Fibroblast of villous mesenchyme (primary cell): ENCODE measurements at places on chromosomes 1 and 21. TPM values are rescaled to one million over a fixed set of nuclear protein-coding genes. Genes with fewer than 3 reads are reported as not detected.

The THEM5 gene
- not detected in 2 replicates for total RNA-seq

DNA sequence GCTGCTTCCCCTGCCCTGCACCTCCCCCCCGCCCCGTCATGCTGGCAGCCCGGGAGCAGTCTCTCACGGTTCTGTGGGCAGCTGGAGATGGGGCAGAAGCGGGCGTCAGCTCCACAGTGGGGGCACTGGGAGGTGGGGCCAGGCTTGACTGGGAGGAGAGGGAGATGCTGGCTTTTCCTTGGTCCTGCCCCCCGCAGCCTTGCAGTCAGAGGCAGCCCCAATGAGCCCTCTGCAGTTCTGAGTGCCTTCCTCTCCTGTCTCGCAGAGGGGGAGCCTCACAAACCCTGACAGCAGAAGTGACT is 21.7 kb downstream of the ARHGEF10L start:
- DNase-seq = no peak

The STUM gene
- under 0.01 TPM in 1 of 2 replicates, not detected in the other for total RNA-seq

The ZSWIM5 gene
- total RNA-seq = 0.43 and 2.3 TPM in 2 replicates

The AJAP1 gene
- under 0.01 and 0.64 TPM in 2 replicates for total RNA-seq

The KPNA6 gene
- 61.8 and 96.7 TPM in 2 replicates for total RNA-seq

The NFASC gene
- 1.7 and 1.9 TPM in 2 replicates for total RNA-seq

GRCh38 chr1:85179522-85179921 is 21.3 kb downstream of the SYDE2 start:
- DNase-seq = no peak

DNA sequence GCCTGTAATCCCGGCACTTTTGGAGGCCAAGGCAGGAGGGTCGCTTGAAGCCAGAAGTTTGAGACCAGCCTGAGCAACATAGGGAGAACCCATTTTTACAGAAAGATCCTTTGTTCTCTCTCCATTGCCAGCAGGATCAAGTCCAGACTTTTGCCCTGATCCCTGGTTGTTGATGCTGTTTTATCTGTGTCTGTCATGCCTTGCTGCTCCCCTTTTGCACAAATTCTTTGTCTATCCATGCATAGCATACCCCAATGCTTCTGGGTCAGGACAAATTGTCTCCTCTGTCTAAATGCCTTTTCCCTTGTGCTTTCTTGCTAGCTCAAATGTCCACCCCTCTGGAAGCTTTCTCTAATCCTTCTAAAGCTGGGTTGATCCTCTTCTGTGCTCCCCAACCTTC is 25.3 kb upstream of the FAAH start:
- DNase-seq = no peak

DNA sequence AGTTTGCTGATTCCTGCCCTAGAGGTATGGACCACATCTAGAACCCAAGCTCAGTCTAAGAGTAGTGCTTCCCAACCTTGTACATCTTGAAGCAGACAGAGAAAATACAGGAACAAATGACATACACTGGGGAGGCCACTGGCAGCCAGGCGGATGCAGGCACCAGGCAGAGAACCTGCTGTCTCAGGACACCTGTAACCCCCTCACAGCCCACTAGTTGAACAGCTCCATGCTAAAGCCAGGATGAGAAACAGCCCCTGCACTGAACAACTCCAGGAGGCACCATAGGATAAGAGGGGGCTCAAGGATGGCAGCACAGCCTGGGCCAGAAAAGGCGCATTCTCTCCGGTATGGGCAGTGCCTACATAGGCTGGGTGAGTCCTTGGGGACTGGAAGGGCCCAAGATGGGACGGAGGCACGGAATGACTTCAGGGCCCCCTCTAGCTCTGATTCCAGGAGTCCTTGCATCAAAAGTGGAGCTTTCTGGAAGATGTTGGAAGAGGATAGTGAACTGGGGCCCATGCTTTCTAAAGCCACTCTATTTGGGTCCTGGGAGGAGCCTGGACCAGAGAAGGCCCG is 16.0 kb downstream of the MEF2D start:
- DNase-seq = no peak

- DNase-seq = no peak
Measured at GRCh38 chr21:31576428-31576827, 83.1 kb upstream of the SOD1 start.

DNA sequence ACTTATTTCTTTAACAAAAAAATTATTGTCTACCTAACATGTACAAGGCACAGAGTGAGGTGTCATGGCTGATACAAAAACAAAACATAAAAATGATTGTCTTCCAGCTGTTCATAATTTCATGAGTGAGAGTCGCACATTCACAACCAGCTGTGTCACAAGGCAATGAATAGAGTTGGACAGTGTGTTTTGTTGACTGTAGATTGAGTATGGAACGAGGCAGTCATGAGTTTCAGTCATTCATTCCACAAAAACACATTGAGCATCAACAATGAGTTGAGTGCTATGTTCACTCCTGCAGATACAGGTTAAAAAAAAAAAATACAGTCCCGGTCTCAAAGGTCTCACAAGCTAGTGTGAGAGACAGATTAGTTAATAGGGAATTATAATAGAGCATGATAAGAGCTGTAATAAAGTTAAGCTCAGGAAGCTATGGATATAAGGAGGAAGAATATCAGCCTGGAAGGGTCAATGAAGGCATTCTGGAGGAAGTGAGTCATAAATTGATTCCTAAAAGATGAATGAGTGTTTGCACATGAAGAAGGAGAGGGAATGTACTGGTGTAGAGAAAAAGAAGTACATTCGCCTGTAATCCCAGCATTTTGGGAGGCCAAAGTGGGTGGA is 47.8 kb upstream of the ARHGAP29 start:
- no peak for DNase-seq

GRCh38 chr1:3312310-3312897 is 142.1 kb upstream of the ARHGEF16 start:
- DNase-seq = no peak

The SYNC gene
- total RNA-seq = 56.0 and 72.5 TPM in 2 replicates

DNA sequence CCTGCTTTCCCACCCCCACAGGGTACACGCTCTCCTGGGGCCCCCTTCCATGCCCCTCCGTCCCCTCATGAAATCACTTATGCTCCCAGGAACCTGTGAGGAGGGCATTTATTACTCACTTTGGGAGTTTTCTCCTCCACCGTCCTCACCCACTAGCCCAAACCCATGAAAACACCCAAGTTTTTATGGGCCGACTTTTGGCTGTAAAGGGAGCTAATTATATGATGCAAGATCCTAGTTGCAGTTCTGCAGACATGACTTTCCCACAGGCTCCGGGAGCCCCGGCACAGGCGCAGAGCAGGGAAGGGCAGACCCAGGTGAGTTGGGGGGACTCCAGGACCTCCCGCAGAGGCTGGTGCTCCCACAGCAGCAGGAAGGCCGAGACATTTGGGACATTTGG is 29.7 kb downstream of the EPHA2 start:
- DNase-seq = no peak

DNA sequence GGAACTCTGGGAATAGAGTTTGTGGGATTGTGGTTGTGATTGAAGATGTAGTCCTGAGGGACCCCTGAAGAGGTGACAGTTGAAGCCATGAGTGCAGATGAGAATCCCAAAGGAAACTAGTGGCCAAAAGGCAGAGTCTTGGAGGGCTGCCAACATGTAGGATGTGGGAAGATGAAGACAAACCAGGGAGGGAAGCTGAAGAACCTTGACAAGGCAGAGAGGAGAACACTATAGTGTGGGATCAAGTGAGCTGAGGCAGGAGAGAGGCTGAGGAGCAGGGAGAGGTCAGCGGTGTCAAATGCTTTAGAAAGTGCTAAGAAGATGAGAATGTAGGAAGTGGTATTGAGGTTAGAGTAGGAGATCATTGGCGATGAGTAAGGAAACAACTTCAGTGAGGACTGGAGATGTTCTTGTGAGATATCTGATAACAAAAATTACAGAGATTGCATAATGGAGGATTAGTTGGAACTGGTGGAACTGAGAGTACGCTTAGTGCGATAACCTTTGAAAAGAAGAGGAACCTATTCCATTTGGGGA is 88.5 kb upstream of the VCAM1 start:
- peak; percentile 97 for DNase-seq

GRCh38 chr1:41330588-41331545 is 30.4 kb upstream of the FOXO6 start:
- DNase-seq = no peak

- peak; percentile 69 for DNase-seq
Measured at GRCh38 chr21:27132266-27132665, 165.4 kb upstream of the ADAMTS5 start.

DNA sequence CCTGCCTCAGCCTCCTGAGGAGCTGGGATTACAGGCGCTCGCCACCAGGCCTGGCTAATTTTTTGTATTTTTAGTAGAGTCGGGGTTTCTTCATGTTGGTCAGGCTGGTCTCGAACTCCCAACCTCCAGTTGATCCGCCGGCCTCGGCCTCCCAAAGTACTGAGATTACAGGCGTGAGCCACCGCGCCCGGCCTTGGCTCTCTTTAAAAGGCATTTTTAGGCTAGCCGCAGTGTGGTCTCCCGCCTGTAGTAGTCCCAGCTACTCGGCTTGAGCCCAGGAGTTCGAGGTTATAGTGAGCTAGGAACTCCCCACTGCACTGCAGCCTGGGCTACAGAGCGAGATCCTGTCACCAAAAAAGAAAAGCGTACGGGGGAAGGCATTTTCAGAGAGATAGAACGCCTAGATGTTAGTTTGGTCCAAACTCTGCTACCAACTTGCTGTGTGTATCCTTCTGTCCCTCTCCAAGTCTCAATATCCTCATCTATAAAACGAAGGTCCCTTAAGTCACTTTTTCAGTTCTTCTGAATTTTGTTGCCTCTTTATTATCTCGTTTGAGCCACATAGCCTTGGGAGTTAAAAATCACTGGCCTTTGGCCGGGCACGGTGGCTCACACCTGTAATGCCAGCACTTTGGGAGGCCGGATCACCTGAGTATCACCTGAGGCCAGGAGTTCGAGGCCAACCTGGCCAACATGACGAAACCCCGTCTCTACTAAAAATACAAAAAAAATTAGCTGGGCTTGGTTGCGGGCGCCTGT is 734 bp downstream of the MED18 start:
- peak; percentile 27 for DNase-seq

DNA sequence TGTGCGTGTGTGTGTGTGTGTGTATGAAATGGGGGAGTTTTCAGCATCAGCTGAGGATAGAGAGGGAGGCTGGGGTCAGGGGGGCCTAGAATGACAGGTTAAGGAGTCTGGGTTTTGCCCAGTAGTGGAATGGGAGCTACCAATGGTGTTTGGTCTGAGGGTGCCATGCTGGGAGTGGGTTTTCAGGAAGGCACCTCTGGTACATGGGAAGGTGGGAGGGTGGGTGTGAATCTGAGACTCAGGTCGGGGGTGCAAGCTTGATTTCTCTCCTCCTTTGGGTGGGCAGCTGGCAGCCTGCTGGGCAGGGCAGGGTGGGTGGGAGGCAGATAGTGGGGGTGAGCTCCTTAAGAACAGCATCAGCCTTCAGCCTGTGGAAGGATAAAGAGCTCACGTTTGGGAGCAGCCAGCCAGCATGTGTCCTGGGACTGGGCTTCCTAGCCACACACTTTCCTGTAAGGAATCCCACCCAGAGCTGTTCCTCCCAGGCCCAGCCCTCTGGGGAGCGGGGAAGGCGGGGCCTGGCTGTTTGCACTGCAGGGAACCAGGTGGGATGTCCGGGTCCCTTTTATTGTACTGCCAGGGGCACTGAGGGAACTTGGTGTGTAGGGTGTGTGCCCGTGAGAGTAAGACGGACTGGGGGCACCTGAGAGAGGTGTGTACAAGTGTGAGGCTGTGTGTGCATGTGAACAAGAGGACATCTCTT is 152.8 kb downstream of the FOXD2 start:
- no peak for DNase-seq

DNA sequence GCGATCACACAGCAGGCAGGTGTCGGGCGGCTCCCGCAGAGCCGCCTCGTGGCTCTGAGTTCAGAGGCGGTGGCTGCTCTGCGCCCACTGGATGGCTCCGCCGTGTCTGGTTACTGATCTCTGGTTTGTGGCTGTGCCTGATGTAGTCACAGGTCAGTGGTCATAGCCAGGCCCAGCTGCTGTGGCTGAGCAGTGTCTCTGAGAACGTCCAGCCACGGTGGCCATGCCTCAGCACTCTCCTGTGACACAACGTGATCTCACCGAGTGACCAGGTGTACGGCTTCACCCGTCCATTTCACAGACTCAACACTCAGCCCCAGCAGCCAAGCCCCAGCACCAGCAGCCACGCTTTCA is 61.2 kb downstream of the KCNN3 start:
- no peak for DNase-seq

The APOBEC4 gene
- total RNA-seq = not detected in 2 replicates

- DNase-seq = no peak
Measured at GRCh38 chr1:158675563-158676323, 10.8 kb downstream of the SPTA1 start.

- DNase-seq = peak; percentile 34
Measured at GRCh38 chr1:244801246-244801645, 34.2 kb upstream of the COX20 start.

The APH1A gene
- total RNA-seq = 84.4 and 103 TPM in 2 replicates

DNA sequence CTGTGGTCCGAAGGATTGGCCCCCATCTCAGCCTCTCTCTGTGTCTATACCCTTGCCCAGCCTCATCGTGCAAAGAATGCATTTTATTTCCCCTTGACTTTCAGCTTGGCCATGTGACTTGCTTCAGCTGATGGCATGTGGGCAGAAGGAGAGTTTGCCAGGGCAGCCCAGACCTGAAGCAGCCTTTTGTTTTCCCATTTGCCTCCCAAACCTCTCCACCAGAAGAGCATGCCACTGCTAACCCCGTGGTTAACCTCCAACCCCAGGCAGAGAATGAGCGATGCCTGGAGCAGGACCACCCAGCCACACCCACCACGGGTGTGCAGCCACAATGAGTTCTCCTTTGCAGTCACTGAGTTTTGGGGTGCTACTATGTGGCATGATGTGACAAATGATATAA is 136.4 kb downstream of the SETD4 start:
- no peak for DNase-seq

GRCh38 chr1:58845942-58846341 is 62.1 kb upstream of the JUN start:
- DNase-seq = no peak

DNA sequence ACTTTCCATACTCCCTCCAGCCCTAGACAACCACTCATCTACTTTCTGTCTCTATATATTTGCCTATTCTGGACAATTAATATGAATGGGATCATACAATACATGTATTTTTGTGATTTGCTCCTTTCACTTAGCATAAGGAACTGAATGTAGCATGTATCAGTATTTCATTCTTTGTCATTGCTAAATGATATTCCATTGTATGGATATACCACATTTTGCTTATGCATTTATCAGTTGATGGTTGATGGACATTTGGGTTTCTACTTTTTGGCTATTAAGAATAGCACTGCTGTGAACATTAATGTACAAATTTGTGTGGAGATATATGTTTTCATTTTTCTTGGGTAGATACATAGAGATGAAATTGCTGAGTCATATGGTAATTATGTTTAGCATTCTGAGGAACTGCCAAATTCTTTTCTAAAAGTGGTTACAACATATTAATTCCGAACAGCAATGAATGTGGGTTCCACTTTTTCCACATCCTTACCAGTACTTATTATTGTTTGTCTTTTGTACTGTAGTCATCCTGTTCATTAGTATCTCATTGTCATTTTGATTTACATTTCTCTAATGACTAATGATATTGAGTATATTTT is 121.0 kb downstream of the LRRC40 start:
- peak; percentile 52 for DNase-seq

The APCS gene
- total RNA-seq = not detected in 2 replicates

DNA sequence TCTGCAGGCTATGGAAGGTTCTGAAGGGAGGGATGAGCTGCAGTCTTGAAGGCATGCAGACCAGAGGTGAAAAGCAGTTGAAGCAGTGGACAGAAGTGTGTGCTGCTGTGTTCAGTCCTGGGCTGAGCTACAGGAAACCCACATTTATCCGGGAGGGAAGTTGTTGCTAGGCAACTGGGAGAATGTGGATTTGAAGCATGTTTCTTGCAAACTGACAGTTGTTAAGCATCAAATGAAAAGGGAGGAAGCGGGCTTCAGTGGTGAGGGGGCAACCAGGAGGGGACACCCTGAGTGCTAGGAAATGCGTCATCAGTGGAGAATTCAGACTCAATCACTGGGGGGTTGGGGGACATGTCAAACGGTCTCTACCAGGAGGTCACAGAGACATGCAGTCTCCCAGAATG is 28.7 kb downstream of the ABCA4 start:
- no peak for DNase-seq
